Central memory CD4-positive, alpha-beta T cell (primary cell): ENCODE measurements at places on chromosomes 5 and 9.
A peak's percentile ranks its signal among the peaks of the same experiment; 100 is the strongest.

GRCh38 chr5:158819840-158820620 lies 279.7 kb downstream of the EBF1 start:
- no peak for DNase-seq

DNA sequence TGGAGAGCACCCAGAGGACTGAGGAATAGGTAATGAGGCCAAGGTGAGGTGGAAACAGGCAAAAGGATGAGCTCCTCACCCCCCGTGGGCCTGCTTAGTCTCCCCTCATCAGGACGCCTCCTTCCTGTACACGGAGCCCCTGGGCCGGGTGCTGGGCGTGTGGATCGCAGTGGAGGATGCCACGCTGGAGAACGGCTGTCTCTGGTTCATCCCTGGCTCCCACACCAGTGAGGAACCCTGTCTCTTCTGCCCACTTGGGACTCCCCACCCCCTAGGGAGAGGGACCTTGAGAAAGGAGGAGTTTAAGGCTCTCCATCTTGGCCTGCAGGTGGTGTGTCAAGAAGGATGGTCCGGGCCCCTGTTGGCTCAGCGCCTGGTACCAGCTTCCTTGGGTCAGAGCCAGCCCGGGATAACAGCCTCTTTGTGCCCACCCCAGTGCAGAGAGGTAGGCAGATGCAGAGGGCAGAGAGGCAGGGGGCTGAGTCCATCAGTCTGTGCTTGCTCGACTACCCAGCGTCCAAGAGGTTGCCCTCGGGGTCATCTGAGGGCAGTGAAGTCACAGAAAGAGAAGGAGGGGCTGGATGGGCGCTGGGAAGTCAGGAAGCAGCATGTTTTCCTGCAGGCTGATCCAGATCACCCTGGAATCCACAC lies 7.0 kb downstream of the DOLK start:
- DNase-seq, result no peak

DNA sequence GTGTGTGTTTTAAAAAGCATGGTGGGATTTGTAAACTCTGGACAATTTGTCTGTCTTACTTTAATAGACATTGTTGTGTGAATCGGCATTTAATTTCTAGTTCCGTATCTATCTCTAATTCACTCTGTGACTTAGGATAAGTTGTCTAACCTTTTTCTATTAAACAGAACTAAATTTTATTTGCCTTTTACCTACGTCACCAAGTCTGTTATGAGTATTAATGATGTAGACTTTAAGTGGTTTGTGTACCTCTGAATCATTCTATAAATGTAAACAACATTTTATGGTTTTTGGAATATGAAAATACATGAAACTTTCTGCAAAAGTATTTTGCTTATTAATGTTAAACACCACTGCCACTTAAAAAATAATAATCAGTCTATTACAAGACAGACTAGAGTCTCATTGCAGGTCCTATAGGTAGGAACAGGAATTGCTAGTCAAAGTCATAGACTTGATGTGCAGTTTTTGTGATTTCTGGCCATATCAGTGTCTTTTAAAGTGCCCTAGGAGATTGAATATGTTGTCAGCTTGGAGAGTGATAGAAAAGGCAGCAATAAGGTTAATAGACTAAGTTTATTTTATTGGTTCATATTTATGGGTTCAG lies 5.6 kb downstream of the RBM27 start:
- no peak for DNase-seq

DNA sequence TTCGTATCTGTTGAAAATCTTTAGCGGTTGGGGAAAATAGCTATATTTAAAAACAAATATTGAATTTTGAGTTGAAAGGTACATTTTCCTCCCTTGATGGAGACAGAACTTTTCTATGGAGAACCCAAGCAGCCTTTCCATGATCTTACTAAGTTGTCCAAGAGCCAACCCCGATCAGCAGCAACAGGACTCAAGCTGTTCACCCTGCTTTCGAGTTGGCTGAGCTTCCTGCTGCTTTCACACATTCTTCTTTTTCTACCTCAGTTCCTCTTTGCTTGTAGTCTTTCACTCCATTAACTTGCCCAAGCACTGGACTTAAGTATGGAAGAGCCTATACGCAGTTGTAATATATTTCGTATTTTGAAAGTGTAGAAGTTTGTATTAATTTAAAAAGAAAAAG lies 59.4 kb downstream of the IL6ST start:
- DNase-seq, result no peak

- no peak for DNase-seq
Measured at GRCh38 chr5:51829230-51829629, 446.0 kb downstream of the ISL1 start.

GRCh38 chr5:41707853-41708603 lies 162.2 kb downstream of the OXCT1 start:
- DNase-seq, result no peak

DNA sequence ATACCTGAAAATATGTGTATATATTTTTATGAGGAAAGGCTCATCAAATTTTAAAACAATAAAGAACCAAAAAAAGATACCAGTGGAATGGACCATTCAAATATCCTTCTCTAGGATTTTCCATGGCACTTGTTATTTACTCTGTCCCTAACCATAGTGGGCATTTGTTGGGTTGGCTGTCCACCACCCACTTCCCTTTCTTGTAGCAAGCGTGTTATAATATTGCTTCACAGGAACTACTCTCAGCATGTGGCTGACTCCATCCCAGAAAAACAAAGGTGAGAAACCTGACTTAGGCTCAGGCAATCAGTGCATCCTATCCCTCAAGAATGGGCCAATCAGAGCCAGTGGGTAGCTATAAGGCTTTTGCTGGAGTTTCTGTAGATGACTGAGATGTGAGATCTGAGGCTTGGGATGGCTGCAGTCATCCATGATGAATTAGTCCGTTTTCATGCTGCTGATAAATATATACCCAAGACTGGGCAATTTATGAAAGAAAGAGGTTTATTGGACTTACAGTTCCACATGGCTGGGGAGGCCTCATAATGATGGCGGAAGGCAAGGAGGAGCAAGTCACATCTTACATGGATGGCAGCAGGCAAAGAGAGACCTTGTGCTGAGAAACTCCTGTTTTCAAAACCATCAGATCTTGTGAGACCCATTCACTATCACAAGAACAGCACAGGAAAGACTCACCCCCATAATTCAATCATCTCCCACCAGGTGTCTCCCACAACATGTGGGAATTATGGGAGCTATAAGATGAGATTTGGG lies 17.2 kb downstream of the C5orf63 start:
- DNase-seq, result no peak

- no peak for DNase-seq
Measured at GRCh38 chr5:74241751-74242140, 398.8 kb downstream of the ENC1 start.

GRCh38 chr5:132663771-132664695 lies 6.1 kb downstream of the IL13 start:
- no peak for DNase-seq

GRCh38 chr5:157748760-157749461 lies 5.4 kb downstream of the LSM11 start:
- no peak for DNase-seq

DNA sequence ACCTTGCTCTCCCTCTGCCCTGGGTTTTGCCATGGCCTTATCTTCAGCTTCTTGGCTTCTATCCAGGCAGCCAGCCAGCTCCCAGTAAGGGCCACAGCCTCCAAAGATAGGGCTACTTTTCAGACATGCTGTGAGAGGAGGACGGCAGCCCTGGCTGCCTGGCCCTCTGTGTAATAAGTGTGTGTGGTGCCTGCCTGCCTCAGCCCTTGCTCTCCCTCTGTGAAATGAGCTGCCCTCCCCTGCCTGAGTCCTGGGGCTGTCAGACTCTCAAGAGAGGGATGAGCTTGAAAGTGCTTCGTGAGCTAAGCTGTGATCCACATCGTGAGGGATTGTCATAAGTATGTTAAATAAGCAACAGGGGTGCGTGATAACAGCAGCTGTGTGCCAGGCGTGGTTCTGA lies 8.1 kb downstream of the NDST1 start:
- DNase-seq, result no peak

- DNase-seq, result no peak
Measured at GRCh38 chr9:94157050-94157801, 73.0 kb downstream of the PTPDC1 start.

GRCh38 chr5:1593903-1594356 lies 70.2 kb upstream of the LPCAT1 start:
- no peak for DNase-seq

DNA sequence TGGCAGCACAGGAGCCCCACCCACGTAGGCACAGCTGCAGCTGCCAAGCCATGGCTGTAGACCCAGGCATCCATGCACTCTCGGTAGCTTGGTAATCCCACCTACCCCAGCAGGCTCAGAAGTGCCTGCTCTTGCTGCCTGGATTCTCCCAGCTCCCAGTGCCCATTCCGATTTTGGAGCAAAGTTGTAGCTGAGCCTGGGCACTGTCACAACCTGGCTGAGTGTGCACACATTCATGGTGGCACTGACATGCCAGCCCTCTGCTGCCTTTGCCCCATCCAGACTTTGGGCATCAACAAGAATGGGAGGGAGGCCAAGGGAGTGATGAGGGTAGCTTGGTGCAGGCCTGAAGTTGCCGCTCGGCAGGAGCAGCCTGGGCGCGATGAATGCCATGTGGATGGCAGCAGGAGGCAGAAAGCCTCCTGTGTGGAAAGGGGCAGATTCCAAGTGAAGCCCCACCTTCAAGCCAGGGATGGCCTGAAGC lies 936.6 kb upstream of the PTPRD start:
- no peak for DNase-seq

GRCh38 chr5:33524476-33524875 lies 83.7 kb downstream of the TARS1 start:
- DNase-seq, result no peak

GRCh38 chr5:116441223-116441622 lies 133.4 kb downstream of the SEMA6A start:
- DNase-seq, result no peak

DNA sequence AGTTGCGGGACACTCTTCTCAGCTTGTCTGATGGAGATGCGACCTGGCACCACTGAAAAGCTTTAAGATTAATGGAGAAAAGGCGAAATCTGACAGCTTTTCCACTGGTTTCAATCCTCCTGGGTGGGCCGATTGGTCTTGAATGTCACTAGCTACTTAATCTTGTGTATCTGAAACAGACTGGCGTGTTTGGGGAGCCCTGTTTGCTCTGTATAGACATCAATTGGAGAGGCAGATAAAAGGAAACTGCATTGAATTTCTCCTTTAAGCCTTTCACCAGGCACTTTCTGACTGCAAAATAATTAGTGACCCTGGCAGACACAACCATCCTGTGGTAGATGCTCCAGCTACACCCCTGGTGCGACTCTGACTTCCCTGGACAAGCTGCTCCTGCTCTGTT lies 224.2 kb downstream of the NDUFS4 start:
- DNase-seq, result no peak

DNA sequence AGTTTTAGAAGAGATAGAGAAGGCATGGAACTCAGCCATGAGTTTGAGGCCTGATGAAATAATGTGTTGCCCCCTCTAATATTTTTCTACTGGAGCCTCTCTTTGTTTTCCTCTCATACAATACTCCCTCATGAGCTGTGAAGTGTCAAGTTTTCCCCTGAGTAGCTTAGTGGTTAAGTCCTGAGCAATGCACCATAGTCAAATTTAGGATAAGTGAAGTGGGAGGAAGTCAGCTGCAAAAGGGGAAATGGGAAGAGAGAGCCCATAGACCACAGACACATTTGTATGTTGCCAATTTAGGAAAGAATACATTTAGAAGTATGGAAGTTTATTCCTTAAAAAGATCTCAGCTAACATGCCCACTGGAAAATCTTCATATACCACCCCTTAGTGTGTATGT lies 171.5 kb upstream of the NREP start:
- DNase-seq, result no peak

GRCh38 chr9:69188975-69189374 lies 14.9 kb downstream of the TJP2 start:
- no peak for DNase-seq

GRCh38 chr5:33692980-33693379 lies 198.8 kb downstream of the ADAMTS12 start:
- no peak for DNase-seq

GRCh38 chr9:108885643-108886348 lies 23.7 kb downstream of the ACTL7A start:
- no peak for DNase-seq

GRCh38 chr9:76716085-76716672 lies 48.1 kb upstream of the PCA3 start:
- no peak for DNase-seq

DNA sequence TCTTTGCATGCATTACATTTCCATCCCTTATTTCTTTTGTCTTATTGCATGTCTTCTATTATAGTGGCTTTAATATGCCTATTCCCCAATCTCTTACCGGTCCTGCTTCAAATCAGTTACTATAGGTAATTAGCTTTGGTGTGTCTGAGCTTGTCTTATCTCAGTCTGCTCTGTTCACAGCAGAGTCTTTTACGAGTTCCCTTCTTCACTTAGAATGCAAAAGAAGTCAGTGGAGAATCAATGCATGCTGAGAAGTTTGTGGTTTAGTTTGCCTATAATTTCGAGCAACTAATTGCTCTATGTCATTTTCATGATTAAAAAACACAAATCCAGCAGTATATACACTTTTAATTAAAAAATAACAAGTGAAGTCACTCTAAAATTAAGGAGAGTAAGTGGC lies 545.0 kb downstream of the SLCO4C1 start:
- DNase-seq, result no peak

GRCh38 chr5:141094481-141095262 lies at the start of gene PCDHB2:
PCDHB2 (plus strand) TSS chr5:141094615; CDS start chr5:141094791, 176 bp downstream.
- DNase-seq, result no peak

DNA sequence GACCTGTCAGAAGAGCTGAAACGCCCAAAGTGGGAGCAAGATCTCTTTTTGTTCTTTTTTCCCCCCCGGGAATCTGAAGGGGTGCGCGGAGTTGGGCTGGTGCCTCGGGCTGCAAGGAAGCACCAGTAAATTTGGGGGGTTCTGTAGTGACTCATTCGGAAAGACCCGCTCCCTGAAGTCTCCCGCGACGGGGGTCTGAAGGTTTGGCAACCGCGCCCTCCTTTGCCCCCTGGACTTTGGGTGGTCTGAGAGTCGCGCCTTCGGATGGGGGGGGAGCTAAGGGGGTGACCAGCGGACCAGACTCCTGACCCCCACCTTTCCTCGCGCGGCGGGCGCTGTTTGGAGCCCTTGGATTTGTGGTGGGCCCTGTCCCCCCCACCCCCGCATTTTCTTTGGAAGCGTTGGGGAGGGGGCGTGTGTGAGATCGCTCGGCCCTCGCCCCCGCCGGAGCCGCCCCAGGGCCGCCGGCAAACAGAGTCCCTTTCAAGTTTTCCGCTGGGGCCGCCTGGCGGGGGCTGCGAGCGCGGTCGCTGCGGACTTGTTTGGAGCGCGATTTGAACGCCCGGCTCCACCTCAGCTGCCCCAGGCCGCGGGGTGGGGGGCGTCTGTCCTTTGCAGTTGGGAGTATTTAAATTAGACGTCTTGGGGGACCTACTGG lies 2.0 kb downstream of the CXXC5 start:
- no peak for DNase-seq

GRCh38 chr9:101381833-101382342 lies 2.9 kb downstream of the BAAT start:
- no peak for DNase-seq

DNA sequence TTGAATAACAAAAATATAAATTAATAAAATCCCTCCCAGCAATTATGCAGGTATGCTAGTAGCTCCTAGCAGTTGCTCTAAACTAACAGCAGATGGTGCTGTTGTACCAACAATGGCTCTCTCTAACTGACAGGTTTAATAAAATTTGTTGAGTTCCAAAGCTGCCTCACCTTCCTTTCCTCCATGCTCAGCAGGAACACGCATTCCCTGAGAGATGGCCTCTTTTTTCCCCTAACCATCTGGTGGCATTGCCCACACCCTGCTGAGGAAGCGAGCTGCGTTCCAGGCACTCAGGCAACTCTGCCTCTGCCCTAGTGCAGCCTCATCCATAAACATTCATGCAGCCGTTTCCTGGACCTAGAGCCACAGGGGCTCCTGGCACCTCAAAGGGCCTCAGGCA lies 106.2 kb downstream of the KLHL3 start:
- peak; percentile 46 for DNase-seq

GRCh38 chr5:174145091-174145490 lies 99.6 kb downstream of the NSG2 start:
- no peak for DNase-seq
